ENCODE measurements at places on chromosomes 5 and 9. TPM values are rescaled to one million over a fixed set of nuclear protein-coding genes. Genes with fewer than 3 reads are reported as not detected.

The MARCOL gene
- not detected for total RNA-seq

The PCDHA8 gene
- total RNA-seq, result not detected

The MYMK gene
- total RNA-seq, result not detected

The ANXA2R gene
- not detected for total RNA-seq

The HTR4 gene
- 4.3 TPM for total RNA-seq

The NMUR2 gene
- not detected for total RNA-seq

The SHC3 gene
- 1.7 TPM for total RNA-seq

The ZNF484 gene
- total RNA-seq, result 6.6 TPM

The REEP2 gene
- total RNA-seq, result 27.5 TPM

The SPATA31C1 gene
- not detected for total RNA-seq

The TMEM174 gene
- not detected for total RNA-seq

The TTC23L gene
- not detected for total RNA-seq

The BARHL1 gene
- not detected for total RNA-seq

The PCDHGB4 gene
- 6.3 TPM for total RNA-seq

The TRPM6 gene
- 0.19 TPM for total RNA-seq

The IL31RA gene
- total RNA-seq, result 0.16 TPM

The NR4A3 gene
- 19.9 TPM for total RNA-seq

The LIX1 gene
- not detected for total RNA-seq

The CATSPER3 gene
- total RNA-seq, result 0.44 TPM

The PCDHA9 gene
- 0.04 TPM for total RNA-seq

The ELAVL2 gene
- total RNA-seq, result not detected

The RASEF gene
- total RNA-seq, result not detected

The GFI1B gene
- total RNA-seq, result 0.35 TPM

The ANKRD18A gene
- total RNA-seq, result 1.3 TPM

The FOXD4L4 gene
- total RNA-seq, result not detected

The PCDHGB1 gene
- total RNA-seq, result 2.4 TPM

The PTGES gene
- total RNA-seq, result 2.6 TPM

All from right atrium auricular region (tissue), 2 donors.